Left renal cortex interstitium (tissue), 4 donors: ENCODE measurements at places on chromosomes 11 and 22. TPM values are rescaled to one million over a fixed set of nuclear protein-coding genes. Genes with fewer than 3 reads are reported as not detected.

Gene CHRM1
- polyA plus RNA-seq: not detected

Gene KRTAP5-1
- polyA plus RNA-seq: not detected

Gene IL17REL
- not detected for polyA plus RNA-seq

Gene WNT7B
- 11.5 TPM for polyA plus RNA-seq

Gene TRIM66
- polyA plus RNA-seq: 8.7 TPM

Gene GLB1L3
- polyA plus RNA-seq: 1.1 TPM

Gene KIRREL3
- polyA plus RNA-seq: 2.1 TPM

Gene ZNRF3
- 31.7 TPM for polyA plus RNA-seq

Gene ACR
- polyA plus RNA-seq: 0.54 TPM

Gene BRSK2
- 0.60 TPM for polyA plus RNA-seq

Gene SYCE3
- polyA plus RNA-seq: not detected

GRCh38 chr11:33899400-33900037, 7.6 kb upstream of the LMO2 start:
- no peak for DNase-seq

DNA sequence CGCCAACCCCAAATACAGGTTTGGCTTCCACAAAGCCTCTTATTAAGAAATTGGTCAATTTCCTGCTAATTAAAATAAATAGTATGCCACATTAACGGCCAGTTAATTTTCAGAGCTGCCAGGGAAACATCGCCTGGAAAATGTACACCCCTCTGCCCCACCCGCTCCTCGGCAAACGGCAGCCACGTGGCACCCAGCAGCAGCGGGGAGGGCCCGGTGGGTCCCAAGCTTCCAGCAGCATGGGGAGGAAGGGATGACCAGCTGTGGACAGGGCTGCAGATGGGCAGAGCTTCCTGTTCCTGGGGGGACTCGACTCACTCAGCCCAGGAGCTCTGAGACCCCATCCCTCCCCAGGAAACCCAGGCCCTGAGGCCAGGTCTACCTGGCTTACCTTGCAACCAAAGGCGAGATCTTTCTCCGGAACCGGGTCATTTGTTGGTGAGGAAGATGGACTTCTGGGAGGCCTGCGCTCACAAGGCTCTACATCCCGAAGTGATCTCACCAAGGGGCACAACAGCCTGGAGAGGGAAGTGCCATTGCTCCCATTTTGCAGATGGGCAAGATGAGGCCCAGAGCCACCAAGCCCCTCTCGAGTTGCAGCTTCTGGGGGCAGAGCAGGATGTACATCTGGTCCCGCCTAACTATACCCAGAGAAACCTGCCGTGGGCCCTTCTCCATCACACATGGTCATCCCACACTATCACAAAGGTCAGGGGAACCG, 68.3 kb downstream of the IGLL1 start:
- no peak for DNase-seq

DNA sequence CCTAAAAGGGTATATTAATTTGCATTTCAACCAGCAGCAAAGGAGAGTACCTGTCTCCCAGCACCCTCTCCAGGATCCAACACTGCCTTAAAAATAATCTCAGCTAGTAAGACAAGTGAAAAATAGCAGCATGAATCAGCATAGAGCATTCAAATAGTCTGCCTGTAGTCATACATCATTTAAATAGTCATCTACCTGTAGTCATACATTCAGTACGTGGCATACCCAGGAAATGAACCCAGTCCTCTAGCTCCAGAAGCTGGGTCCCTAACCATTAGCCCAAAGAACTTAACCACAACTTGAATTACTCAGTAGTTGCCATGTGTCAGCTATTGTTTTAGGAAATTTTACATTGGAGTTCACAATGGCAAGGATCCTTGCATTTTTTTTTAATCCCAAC, 9.3 kb downstream of the TENM4 start:
- no peak for DNase-seq

- no peak for DNase-seq
Observed at GRCh38 chr11:102225689-102226568, 91.4 kb upstream of the BIRC3 start.

DNA sequence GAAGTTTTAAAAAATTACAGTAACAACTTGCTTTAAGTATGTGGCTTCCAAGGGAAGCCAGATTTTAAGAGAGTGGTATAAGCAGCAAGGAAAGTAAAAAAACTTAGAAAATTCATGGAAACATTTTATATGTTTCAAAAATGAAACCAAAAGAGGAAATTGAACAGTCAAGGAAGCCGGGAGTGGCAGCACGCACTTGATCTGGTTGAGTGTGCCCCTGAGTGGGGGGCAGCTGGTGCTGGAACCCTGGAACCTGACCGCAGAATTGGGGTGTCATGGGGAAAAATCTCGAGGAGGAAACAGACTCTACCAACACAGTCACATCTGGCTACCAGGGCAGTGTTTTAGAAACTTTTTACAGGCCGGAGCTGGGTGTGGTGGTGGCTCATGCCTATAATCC, 14.0 kb downstream of the MICALL1 start:
- no peak for DNase-seq

DNA sequence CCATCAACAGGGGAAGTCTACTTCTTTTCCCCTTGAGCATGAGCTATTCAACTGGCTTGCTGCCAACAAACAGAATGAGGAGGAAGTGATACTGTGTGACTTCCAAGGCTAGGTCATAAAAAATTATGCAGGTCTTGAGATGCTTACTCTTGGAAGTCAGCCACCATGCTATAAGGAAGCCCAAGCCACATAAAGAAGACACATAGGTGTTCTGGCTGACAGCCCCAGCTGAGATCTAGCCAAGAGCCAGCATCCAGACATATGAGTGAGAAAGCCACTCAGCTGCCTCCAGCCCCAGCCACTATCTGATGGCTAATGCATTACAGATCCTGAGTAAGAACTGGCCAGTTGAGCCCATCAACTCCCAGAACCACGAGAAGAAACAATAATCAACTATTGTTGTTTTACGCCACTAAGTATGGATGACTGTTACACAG, 31.0 kb upstream of the PPP2R1B start:
- DNase-seq: no peak

DNA sequence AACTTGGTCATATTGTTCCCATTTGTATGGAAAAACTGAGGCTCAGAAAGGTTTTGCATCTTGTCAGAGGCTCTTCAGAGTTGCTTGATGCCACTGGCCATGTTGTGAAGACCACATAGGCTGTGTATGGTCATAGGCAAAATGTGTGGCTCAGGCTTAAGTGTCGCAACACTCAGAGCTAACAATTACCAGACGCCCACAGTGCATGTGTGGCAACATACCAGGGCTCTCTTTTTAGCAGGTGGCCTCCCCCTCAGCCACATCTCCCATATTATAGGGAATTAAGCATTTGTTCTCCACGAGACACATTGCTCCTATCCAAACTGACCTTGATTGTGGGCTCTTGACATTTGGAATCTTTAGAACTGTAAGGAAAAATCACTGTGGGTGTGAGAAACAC, 802.5 kb downstream of the DLG2 start:
- DNase-seq: no peak

DNA sequence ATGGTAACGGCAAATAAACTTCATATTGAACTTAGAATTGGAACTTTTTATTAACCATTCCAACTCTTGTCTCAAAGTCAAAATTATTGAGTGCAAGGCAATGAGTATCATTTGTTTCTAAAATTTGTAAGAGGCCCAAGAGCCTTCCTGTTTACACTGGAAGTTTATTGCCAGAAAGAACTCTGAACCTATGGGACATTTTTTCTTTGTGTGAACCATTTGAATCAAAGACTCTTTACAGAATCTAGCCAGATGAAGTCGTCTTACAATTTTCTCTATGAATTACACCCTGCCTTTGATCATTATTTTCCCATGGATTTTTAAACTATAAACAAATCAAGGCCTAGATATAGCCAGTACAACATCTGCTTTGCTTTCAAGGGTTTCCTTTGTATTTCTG, 2.3 kb upstream of the GUCY1A2 start:
- DNase-seq: no peak

DNA sequence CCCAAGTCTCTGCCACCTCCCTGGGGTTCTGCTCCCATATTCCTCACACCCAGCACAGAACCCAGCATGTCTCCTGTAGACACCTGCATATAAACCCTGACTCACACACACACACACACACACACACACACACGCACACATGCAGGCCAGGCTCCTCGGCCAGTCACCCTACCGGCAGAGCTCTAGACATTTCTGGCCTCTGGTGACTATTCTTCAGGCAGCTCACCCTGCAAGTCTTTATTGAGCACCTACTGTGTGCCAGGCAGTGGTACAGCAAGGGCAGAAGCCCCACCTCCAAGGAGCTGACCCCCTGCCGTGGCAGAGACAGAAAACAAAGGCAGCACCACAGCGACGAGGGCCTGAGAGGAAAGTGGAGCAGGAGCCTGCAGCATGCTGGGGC, 50.3 kb downstream of the CDKN1C start:
- no peak for DNase-seq

- no peak for DNase-seq
Observed at GRCh38 chr22:41676134-41676533, 12.5 kb downstream of the SNU13 start.

DNA sequence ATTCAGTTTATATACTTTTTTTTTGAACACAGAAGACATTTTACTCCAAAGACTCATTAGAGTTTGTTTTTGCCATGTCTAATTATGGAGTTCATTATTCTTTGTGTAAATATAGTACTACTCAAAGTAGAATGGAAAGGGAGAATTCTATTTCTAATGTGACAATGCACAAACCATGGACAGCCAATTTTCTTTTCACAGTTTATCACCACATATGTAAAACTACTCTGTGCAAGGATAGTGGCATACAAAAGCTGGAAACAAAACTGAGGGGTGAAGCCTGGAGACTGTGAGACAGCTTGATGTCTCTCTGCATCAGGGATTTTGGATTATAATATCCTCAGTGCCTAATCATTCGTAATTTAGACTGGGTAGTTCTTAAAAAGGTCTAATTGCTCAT, 75.5 kb downstream of the LUZP2 start:
- DNase-seq: no peak

DNA sequence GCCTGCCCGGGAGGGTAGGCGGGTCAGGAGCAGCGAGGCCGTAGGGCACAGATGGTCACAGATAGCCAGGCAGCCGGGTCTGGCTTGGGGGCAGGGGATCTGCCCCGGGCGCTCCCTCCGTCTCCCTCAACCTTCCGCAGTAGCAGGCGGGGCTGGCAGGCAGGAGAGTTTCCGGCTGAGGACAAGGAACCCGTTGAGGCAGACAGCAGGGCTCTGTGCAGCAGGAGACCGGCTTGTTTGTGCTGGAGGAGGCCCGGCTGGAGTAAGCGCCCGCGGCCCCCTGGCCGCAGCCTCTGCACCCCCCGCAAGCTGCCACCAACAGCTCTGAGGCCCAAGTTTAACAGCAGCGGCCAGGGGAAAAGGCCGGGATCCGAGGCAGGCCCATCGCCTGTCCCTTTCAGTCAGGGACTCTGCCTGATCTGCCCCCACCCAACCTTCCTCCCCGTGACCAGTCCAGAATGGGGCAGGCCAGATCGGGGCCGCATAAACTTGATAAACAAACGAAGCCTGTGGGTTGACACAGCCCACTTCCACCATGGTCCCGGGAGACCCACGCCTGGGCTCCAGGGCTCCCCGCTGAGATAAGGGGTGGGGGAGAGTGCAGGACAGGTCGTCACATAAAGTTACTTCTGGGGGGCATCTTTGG, 13.6 kb downstream of the SCARF2 start:
- DNase-seq: no peak

GRCh38 chr22:49608228-49608627, 219.4 kb downstream of the BRD1 start:
- no peak for DNase-seq

- DNase-seq: no peak
Observed at GRCh38 chr11:65883058-65883761, 3.6 kb downstream of the CTSW start.

GRCh38 chr11:559020-559620, 1.4 kb downstream of the LMNTD2 start:
- DNase-seq: no peak

- DNase-seq: no peak
Observed at GRCh38 chr22:19805821-19806212, 45.2 kb downstream of the TBX1 start.

- no peak for DNase-seq
Observed at GRCh38 chr11:25565846-25566245, 766.1 kb upstream of the ANO3 start.

DNA sequence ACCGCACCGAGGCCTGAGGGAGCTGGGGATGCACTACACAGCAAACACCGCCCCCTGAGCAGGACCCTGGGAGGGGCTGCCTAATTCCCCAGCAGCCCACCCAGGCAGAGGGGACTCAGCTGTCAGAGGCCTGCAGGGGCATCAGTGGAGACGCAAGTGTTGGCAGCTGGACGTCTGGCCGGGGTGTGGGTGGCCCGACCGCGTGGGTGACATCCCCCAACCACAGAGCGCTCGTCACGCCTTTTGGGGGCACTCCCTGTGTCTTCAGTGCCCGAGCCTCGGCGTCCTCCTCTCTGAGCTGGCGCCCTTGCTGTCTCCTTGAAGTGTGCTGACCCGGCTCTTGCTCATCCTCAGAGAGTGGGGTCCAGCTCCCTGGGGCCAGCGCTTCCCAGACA, 150.2 kb downstream of the BRD1 start:
- no peak for DNase-seq

DNA sequence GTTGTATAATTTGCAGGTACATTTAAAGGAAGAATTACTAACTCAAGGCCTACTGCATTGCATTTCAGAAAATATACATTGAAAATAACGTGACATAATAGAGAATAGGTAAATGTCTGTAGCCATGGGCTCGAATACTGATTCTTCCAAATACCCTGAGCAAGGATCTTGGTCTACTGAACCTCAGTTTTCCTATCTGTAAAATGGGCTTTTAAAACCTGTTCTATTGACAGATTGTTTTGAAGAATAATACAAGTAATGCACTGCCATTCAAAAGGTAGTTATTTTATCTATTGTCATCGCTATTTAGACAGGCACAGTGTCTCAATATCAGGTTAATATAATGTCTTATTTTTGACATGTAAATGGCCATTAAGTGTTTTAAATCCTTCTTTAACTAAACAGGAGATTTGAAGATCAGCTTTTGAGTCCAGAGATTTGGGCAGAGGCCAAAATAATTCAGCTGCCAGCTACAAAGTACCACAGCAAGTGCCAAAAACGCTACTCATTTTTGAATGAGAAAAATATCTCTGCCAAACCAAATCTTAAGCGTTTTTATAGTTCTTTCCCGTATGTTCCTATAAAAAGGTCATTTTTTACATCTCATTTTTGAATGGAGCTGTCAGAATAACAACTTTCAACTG, 56.7 kb downstream of the CTSC start:
- no peak for DNase-seq

- DNase-seq: no peak
Observed at GRCh38 chr11:721741-722345, 15.8 kb downstream of the EPS8L2 start.

DNA sequence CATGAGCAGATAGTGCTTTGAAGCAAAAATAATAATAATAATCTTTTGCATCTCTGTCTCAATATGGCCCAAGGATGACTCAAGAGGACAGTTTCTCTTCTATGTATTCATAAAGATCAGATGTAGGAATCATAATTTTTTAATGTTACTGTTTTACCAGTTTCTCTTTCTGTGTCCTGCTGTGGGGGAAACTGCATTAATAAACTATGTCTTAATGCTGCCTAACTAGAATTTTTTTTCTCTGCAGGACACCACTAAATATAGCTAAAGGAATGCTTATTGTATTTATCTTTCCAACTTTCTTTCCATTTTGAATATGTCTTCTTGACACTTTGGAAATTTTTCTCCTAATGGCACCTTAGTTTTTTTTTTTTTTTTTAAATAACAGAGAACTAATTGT, 6.5 kb downstream of the FJX1 start:
- no peak for DNase-seq
